ENCODE measurements at places on chromosomes 16 and 17. TPM values are rescaled to one million over a fixed set of nuclear protein-coding genes. Genes with fewer than 3 reads are reported as not detected.
A peak's percentile ranks its signal among the peaks of the same experiment; 100 is the strongest.

DNA sequence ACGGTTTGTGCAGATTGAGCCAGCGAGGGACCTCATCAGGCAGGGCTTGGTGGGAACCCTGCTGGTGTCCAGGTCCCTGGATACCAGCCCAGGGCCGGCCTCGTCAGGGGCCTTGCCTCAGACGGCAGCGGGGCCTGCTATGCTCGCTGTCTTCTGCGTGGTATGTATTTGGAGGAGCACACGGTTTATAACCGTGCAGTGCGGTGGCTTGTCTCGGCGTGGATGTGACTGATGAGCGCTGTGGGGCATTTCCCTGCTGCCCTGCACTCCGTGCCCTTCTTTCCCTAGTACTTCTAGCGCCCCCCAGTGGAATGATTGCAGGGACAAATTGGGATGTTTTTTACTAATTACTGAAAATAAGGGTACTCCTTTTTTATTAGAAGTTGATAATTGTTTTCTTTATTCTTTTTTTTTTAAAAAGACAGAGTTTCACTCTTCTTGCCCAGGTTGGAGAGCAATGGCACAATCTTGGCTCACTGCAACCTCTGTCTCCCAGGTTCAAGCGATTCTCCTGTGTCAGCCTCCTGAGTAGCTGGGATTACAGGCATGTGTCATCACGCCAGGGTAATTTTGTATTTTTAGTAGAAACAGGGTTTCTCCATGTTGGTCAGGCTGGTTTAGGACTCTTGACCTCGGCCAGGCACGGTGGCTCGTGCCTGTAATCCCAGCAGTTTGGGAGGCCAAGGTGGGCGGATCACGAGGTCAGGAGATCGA, 15.3 kb downstream of the TBCD start:
- peak; percentile 45 for DNase-seq

- no peak for DNase-seq
These were observed 7.7 kb downstream of the DOK4 start for GRCh38 chr16:57478396-57479204.

Gene ABCA5
- total RNA-seq, result 20.7 TPM

Gene ASGR1
- 0.68 TPM for total RNA-seq

DNA sequence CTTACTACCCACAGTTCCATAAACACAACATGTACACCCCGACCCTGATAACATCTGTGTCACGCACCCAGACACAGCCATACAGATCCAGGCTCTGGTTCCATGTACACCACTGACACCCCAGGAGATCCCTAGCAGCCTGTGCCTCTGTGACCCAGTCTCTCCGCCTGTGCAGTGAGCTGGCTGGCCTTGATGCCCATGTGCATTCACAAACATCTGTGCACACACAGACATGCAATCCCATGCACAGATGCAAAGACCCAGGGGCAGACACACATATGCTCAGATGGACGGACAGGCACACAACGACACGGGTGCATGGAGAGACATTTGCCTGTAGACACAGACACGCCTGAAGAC, 4.1 kb downstream of the CCDC102A start:
- DNase-seq, result peak; percentile 17

DNA sequence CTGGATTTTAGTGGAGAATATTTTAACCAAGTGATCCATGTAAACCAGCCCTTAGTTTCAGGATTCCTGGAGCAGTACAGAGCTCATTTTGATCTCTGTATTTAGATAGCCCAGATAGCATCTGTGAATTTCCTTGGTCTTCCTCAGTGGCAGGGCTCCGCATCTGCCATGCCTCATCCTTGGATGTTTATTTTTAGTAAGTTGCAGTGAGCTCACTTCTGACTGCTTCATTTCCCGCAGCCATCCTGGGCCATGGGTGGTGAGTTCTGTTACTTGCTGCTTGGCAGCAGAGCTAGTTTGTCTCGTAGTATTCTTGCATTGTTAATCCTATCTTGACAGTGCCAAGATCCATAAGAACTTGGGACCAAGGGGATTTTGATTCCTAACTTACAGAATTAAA, 33.7 kb downstream of the IST1 start:
- DNase-seq, result peak; percentile 44

DNA sequence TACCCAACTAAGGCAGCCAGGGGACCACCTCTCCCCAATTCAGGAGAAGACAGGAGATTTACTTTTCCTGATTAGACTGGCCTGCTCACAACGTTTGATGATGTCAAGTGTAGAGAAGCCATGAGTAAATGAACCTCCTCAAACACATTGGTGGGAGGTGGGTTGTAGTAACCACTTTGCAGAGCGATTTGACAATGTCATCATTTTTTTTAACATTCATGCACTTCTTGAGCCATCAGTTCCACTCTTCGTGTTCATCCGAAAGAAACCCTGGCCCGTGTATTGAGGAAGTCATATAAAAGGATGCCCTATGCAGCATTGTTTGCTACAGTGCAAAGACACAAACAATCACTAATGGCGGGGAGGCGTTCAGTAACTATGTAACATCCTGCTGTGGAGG, 5.5 kb upstream of the KRT19 start:
- no peak for DNase-seq

GRCh38 chr17:38898812-38899348, 26.5 kb upstream of the LASP1NB start:
- DNase-seq, result no peak

DNA sequence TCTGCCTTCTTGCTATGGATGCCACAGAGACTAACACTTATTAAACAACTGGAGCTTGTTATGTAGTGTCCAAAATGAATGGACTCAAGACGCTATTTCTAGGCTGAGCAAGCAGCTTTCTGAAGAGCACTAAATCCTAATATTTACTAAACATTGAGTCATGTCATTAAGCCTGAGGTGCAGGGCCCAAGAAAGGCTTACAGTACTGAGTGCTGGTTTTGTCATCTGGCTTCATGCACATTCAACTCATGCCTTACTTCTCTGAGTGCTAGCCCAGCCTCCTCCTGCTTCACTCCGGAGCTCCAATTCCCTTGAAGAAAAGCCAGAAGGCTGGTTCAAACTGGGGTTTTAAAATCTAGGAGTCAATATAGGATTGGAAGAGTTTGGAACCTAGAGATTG, 363.3 kb upstream of the CDH5 start:
- DNase-seq, result no peak

DNA sequence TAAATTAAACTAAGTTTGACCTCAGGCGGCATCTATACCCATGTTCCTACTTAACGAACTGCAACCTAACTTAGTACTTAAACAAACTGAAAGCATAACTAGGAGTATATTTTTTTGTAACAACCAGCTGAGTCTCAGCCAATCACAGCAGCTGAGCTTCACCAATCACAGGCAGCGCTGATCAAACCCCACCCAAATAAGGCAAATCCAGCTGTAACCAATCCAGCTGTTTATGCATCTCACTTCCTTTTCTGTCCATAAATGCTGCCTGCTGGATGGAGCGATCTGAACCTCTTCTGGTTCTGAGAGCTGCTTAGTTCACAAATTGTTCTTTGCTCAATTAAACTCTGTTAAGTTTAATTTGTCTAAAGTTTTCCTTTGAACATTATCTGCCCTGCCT, 131.3 kb downstream of the PMP22 start:
- no peak for DNase-seq

Gene CCT6B
- 1.2 TPM for total RNA-seq

- DNase-seq, result no peak
These were observed 256.3 kb downstream of the FTO start for GRCh38 chr16:53960050-53960812.

All from left cardiac atrium (tissue), 4 donors.